T-cell (primary cell): ENCODE measurements at places on chromosomes 4 and X. TPM values are rescaled to one million over a fixed set of nuclear protein-coding genes. Genes with fewer than 3 reads are reported as not detected.

PRRG1 gene
- 0.12 TPM for total RNA-seq

FGFR3 gene
- total RNA-seq: 0.91 TPM

NHSL2 gene
- total RNA-seq: 8.1 TPM

DNA sequence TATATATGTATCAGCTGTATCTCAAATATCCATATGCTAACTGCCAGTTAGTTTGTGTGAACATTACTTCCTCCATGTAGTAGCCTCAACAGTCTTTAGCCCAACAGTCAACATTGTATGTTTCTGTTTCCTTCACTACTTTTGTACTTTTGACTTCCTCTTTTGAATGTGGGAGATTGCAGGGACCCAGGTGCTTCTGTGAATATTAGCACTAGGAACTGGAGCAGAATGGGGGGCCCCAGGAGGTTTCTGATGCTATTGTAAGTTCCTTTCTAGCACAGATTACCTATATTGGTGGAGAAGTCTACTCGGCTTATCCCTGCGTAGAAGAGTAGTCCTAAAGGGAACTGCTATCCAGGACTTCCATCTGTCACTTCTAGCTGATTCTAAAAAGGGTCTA, 2.3 kb downstream of the PLAC8 start:
- H3K4me1 ChIP-seq: peaks cover 46% of the 10 kb centered on the region
- no peaks in the 10 kb centered on the region for H3K27me3 ChIP-seq
- no peak for DNase-seq

- DNase-seq: no peak
- H3K4me3 ChIP-seq: no peak overlapping the region
- no peaks in the 10 kb centered on the region for H3K4me1 ChIP-seq
- H3K36me3 ChIP-seq: no peaks in the 10 kb centered on the region
Measured at GRCh38 chr4:14771094-14771493, 231.2 kb upstream of the CPEB2 start.

GRCh38 chr4:139954512-139954911, 199.5 kb downstream of the MAML3 start:
- peaks cover 10% of the 10 kb centered on the region for H3K4me1 ChIP-seq
- H3K27me3 ChIP-seq: no peaks in the 10 kb centered on the region
- H3K27ac ChIP-seq: no peak overlapping the region
- H3K4me3 ChIP-seq: no peak overlapping the region
- no peak for DNase-seq
- H3K36me3 ChIP-seq: no peaks in the 10 kb centered on the region

- no peak overlapping the region for H3K27ac ChIP-seq
- DNase-seq: no peak
- no peaks in the 10 kb centered on the region for H3K4me1 ChIP-seq
- peaks cover 11% of the 10 kb centered on the region for H3K36me3 ChIP-seq
Measured at GRCh38 chr4:2888886-2889285, 45.2 kb downstream of the ADD1 start.

DNA sequence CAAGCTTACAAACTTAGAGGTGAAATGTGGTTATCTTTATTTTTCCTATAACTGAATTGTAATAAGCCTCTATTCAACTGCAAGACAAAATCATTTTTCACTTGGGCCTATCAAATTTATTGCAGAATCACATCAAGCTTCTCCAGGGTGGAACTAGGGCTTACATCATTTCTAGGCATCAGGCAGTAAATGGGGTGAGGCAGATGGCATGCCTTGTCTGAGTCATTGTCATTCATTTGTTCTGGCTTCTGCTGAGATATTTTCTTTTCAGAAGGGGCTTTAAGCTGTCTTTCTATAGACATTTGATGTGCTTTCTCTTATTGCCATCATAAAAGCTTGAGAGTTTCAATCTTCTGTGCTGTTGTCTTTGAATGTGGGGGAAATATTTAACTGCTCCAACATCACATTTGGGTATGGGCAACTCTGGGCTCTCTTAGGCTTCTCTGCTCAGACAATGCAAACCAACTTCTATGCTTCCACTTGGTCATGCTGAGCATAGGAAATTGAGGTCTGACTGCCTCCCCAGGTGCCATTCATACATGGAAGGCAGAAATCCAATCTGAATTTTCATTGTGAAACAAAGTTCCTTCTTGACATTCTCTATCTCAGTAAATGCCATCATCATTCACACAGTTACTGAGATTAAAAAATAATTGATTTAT, 225.8 kb upstream of the GIMD1 start:
- no peak overlapping the region for H3K27ac ChIP-seq
- no peaks in the 10 kb centered on the region for H3K4me1 ChIP-seq
- H3K4me3 ChIP-seq: no peak overlapping the region

OPHN1 gene
- 0.07 TPM for total RNA-seq
